ENCODE measurements at places on chromosomes 7 and 10.
A peak's percentile ranks its signal among the peaks of the same experiment; 100 is the strongest.

DNA sequence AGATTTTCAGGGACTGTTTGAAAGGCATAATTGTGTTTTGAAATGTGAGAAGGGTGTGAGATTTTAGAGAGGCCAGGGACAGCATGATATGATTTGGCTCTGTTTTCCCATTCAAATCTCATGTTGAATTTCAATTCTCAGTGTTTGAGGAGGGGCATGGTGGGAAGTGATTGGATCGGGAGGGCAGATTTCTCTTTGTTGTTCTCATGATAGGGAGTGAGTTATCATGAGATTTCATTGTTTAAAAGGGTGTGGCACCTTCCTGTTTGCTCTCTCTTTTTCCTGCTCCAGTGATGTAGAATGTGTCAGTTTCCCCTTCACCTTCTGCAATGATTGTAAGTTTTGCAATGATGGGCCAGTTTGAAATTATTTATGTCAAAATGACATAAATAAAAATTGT lies 113.0 kb upstream of the PCDH15 start:
- no peak for DNase-seq

DNA sequence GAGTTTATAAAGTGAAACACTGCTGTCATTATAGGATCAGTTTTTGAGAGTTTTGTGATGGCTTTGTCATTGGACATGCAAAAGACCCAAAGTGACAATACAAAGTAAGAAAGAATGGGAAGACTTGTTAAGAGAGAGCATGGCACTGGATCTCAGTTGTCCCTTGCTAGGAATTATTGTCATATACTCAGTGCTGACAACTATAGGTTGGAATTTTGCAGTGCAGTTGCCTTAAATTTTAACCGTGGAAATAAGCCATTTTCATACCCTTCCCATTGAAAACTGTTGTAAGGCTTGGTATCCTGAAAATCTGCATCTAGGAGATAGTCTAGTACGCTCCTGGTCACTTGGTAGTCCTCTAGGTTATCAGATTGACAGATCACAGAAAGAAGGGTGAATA lies 1156.7 kb downstream of the GATA3 start:
- DNase-seq: no peak

DNA sequence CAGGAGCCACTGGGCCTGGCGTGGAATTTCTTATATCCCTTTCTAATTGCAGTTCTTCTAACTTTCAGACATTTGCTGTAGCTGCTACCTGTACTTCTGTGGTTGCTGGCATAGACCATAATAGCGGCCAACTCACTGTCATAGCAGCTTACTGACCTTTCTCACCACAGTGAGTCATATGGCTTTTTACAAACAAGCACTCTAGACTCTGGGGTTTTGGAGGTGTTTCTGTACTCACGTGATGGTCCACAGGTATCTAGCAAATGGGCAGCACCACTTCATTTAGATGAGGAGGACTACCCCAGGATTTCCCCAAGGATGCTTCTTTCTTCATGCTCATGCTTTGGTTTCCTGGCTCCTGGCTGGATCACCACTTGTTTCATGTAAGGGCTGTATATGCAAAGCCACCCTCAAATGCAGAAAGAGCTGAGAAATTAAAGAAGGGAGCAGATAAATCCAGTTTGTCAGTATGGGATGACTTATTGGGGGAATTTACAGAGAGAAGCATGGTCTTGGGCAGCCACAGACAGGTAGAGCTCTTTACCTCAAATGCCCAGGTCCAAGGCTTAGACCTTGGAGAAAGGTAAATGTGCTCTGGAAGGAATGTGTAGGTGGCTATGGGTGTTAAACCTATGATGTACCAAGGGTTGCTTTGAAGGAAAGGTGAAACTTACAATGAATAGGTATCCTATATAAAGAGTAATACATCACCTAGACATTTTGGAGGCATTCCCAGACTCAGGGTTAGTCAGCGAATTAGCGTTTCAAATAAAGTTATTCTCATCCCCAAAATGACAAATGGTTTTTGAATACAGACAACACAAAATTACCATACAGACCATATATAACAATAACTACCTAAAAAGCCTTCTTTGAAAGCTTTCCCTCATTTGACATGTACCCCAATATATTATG lies 15.9 kb upstream of the SLC25A16 start:
- peak; percentile 49 for DNase-seq

GRCh38 chr7:15257689-15258088 lies 304.1 kb downstream of the AGMO start:
- DNase-seq: no peak

DNA sequence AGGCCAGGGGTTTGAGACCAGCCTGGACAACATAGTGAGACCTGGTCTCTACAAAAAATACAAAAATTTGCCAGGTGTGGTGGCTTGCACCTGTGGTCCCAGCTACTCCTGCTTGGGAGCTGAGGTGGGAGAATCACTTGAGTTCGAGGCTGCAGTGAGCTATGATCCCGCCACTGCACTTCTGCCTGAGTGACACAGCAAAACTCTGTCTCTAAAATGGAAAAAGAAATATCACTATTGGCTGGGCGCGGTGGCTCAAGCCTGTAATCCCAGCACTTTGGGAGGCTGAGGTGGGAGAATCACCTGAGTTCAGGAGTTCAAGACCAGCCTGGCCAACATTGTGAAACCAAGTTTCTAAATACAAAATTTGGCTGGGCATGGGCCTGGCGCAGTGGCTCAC lies 44.9 kb upstream of the RASGEF1A start:
- DNase-seq: no peak

GRCh38 chr7:143288836-143289235 lies 685 bp downstream of the CASP2 start:
- DNase-seq: peak; percentile 47

DNA sequence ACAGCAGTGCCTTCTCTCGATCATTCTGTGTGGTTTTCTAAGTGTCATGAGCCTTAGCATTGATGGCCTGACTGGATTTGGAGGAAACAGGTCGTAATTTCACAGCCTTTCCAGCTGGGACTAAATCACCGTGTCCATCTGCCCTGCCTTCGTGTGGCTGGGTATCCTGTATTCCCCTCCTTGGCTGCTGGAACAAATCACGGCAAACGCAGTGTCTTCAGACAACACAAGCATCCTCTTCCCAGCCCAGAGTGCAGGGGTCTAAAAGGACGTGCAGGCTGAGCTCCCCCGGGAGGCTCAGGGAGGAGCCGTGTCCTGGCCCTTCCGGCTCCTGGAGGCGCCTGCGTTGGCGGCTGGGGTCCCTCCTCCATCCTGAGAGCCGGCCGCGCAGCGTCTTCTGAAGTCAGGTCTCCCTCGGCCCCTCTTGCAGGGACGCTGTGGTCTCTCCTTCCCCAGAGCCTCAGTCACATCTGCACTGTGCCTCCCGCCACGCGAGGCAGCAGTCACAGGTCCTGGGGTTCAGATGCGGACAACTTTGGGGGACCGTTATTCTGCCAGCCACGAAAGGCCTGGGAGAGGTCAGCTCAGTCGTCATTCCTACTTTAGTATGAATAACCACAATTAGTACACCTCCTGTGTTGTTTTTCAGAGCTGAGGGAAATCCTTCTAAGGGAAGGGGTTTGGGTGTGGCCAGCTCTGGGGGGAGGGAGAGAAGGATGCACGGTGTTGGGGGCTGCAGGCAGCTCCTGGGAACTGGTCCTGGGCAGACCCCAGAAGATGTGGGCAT lies 41.1 kb downstream of the FAM20C start:
- no peak for DNase-seq

DNA sequence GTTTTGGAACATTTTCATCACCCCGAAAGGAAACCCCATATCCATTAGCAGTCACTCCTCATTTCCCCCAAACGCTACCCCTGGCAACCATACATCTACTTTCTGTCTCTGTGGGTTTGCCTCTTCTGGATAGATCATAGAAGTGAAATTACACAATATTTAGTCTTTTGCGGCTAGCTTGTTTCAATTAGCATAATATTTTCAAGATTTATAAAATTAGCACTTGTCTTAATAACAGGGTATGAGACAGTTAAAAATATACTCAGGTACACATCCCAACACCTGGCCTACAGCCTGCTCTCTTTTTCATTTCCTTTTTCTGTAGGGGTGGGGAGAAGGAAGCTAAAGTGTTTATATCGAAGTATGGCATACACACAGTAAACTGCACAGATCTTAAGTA lies 81.4 kb upstream of the LRGUK start:
- DNase-seq: no peak
